ENCODE measurements at places on chromosomes 2 and 18.

GRCh38 chr2:231041061-231041689 is 3.9 kb downstream of the C2orf72 start:
- no peak for DNase-seq

GRCh38 chr2:199975273-199975895 is 20.0 kb downstream of the MAIP1 start:
- no peak for DNase-seq

DNA sequence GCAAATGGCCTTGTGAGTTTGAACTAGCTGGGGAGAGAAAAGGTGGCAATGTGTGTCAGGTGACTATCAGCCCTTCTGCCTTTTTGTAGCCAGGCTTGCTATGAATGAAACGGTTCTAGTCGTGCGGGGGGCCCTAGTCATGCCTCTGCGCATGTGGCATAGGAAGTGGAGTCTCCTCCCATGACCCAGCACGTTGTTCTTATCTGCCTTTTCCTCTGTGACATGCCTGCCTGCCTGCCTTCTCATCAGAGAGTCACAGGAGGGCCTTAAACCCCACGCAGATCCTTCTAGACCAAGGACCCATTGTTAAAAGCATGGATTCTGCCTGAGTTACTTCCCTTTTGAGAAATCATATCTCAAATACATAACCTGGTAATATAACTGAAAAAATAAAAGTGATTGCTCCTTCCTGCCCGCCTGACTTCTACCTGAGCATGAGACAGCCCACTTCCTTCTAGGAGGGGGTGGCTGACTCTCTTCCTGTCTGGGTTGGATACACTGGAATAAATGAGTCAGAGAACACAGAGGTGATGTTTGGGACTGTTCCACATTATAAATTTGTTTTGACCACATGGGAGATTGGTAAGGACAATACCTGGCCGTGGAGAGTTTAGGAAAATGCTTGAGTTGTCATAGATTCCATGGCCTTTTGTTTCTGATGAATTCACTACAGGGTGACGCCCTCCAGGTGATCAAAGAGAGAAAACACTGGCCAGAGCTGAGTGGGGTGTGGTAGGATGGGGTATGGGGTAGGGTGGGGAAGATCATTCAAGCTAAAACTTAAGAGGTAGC is 49.8 kb downstream of the FBLN7 start:
- no peak for DNase-seq

DNA sequence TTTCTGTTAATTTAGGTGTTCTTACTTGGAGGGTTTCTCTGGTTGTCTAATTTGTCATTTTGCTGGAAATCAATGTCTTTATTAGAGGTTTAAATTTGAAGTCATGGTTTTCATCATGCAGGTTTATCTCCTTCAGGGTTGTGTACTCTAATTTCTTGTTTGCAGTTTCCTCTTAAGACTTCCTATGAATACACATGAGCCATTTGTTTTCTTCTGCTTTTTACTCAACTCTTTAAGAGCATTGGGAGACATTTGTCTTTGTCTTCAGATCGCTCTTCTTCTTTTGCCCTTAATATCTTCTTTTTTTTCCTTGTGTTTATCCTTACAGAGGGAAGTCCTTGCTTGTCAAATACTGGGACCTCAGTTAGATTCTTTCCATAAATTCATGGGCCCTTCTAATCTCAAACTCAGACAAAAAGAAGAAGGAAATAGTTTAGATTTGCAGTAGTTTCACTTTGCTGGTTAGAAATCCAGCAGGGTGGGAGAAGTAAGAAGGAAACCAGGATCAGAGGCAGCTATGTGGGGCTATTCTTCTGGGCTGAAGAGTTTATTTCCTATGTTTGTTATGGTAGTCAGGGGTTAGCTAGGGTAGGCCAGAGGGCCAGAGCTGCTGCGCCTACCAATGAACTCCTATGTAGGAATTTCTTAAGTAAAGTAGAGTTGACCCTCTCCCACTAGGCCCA is 176.6 kb downstream of the DYSF start:
- no peak for DNase-seq

DNA sequence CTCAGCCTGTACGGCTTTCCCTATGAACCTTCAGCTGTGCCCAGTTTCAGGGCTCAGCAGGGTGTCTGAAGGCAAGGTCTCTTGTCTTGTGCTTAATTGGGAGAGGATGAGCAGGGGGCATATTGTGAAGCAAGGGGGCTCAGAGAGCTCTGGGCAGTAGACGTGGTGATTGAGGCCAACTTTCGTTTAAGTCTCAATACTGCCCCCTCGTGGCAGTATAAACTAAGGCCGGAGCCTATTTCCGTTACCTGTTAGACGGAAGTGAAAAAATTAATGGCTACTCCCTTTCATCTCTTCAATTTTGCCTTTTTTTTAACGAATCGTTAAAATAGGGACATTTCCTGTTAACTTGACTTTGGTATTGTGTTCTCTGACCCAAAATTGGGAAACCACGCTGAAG is 193.4 kb downstream of the TDRD15 start:
- DNase-seq, result peak; percentile 16
